Panc1 (cell line): ENCODE measurements at places on chromosomes 6 and 20.

DNA sequence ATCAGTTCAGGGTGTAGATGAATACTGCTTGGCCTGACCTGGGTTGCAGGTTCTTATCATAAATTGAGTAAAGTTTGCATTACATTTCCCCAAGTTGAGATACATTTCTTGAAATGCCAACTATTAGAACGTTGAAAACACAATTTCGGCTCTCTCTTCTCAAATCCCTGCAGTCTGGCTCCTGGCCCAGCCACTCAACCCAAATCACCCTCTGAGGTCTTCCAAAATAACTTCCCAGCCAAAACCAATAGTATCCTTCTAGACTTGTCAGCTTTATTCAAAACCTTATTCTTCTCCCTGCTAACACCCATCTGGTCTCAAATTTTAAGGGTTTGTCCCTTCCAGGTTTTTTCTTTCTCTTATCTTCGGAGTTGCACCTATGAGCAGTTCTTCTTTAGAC lies 263.6 kb downstream of the EYA4 start:
- DNase-seq: no peak

DNA sequence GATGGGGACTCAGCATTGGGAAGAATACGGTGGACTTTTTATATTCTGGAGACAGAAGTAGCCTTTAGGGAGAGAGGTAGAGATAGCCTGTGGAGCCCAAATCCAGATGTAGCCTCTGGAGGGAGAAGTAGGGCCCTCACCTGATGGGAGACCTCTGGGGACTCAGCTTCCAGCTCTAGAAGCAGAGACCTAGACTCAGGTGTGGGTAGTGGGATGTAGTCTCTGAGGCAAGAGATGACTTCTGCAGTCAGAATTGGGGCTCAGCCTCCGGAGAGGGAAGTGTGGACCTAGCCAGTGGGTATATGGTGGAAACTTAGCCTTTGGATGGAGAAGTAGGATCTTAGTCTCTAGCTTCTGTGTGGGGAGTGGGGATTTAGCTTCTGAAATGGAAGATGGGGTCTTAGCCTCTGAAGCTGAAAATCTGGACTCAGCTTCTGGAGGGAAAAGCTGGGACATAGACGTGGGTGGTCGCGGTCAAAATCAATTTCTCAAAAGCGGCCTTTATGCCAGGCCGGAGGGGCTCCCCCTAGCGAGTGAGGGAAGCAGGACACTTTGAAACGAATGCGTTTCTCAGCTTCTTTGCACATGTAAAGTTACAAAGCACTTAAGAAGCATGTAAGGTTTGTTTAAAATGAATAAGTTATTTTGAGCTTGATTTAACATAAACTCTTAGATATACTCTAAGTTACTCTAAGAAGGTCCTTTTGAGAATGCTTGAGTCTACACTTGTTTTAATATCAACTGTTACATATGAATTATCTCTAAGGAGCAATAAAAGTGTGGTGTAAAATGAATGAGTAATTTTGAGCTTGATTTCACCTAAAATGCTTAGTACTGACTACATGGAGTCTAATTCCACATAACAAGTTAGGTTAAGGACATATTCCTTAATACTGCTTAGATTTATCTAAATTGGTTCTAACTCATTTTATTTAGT lies 12.9 kb upstream of the ZNF343 start:
- no peak for DNase-seq

- DNase-seq: no peak
These were observed 365.9 kb downstream of the RNF144B start for GRCh38 chr6:18753076-18753475.

- DNase-seq: no peak
These were observed 244.8 kb upstream of the UFL1 start for GRCh38 chr6:96276856-96277255.

DNA sequence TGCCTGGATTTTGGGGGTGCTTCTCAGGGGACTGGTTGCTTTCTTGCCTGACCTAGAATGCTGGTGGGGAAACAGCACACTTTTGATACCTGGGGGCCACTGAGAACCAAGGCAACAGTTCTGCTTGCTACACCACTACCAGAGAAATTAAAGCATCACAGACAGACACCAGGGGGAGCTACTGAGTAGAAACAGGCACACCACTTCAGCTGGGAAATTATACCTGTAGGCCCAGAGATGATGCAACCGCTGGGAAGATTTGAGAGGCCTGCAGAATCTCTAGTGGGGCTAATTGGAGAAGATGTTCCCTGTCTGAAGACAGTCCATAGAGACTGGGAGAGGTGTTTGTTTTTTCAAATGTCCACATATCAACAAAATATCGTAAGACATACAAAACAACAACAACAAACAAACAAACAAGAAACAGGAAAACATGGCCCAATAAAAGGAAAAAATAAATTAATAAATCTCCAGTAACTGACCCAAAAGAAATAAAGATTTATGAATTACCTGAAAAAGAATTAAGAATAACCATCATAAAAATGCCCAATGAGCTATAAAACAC lies 129.4 kb upstream of the RIN2 start:
- DNase-seq: peak; percentile 43

GRCh38 chr6:42778122-42778521 lies 3.7 kb upstream of the BICRAL start:
- DNase-seq: no peak

GRCh38 chr6:47722194-47722593 lies 23.8 kb downstream of the ADGRF4 start:
- no peak for DNase-seq

DNA sequence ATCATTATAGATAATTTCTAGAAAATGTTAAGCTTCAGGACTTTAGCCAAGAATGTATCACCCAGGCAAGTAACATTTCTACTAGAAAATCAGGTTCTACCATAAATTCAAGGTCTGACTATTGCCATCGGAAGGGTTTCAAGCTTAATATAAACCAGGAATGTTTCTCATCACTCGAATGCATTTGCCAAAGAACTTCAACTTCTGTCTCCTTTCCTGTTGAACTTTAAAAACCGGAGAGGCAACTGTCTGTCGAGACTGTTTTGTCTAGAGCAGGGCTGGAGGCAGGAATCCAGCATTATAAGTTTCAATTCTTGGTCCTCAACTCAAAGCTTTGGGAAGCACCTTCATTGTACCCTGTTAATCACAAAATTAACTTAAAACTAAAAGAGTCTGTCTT lies 264.7 kb downstream of the ZNF217 start:
- no peak for DNase-seq

- DNase-seq: no peak
These were observed 75.2 kb upstream of the IYD start for GRCh38 chr6:150293423-150294173.

- DNase-seq: no peak
These were observed 82.5 kb downstream of the EDN3 start for GRCh38 chr20:59382907-59383306.

DNA sequence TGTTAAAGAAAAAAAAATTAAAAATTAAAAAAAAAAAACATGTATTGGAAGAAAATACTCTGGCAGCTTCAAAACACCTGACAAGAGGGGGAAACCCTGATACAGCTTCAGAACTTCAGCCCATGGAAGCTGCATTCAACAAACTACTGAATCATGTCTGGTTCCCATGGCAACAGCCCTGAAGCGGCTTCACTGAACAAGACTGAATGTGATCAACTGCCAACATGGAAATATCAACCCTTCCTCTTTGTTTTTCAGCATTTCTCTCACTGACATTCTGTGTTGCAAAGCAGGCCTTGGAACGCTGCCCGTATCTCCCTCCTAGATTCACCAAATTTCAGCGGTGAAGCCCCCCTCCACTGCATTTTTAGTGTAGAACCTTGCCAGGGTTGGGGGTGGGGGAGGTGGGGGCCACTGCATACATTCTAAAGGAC lies 91.3 kb upstream of the SHLD1 start:
- no peak for DNase-seq

DNA sequence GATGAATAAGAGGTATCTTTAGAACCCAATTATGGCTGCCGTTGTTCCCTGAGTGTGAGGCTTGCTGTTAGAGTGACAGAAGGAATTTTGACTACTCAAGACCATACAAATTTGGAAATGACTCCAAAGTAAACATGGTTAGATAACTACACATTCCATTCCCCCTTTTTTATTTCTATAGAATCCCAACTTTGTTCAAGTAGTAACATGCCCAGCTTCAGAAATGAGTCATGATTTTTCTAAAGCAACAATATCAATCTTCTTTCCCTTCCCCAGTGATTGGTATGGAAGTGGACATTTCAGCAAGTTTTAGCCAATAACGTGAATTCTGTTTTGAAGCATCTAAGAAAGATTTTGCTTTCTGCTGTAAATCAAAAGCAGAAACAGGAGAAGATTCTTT lies 37.8 kb downstream of the HCRTR2 start:
- no peak for DNase-seq

DNA sequence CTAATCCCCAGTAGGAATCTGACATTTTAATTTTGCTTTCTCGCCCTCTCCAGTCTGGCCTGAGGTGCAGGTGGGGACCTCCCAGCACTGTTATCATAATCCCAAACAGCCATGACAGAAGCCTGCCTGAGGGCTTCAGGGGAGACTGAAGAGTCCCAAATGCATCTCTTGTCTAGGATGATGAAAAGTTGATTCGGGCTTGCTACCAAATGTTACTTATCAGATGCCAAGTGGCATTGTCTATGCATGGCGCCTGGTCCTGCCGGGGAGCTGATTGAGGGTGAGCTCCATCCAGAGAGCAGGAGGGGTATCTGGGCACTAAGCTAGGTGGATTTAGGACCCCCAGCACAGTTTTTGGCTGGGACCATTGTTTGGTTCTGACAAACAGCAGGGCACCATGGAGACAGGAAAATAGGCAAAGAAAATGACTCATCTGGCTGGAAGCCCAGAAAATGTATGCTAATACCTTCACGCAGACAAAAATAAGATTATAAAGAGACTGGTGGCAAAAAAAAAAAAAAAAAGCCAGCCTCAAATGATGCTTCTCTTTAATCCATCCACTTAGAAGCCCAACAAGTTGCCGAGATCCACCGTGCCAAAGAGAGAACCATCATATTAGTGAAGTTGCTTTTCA lies 513.7 kb upstream of the SULF2 start:
- peak; percentile 22 for DNase-seq

- DNase-seq: no peak
These were observed 31.3 kb downstream of the C20orf203 start for GRCh38 chr20:32642257-32643046.

DNA sequence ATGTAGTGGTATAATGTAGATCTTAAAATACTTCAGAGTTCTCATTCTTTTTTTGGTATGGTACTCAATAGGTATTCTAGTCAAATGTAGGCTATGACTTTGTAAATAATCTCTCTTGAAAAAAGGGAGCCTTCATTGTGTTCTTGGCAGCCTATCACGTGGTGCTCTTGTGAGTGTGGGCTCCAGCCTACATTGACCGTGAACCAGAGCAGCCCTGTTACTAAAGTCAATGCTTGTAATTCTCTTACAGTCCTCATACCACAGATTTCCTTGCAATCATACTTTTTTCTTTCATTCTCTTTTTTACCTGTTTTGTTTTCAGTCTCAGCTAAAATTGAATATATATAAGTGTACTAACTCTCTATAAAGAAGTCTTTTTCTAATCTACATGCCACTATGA lies 31.1 kb downstream of the ARID1B start:
- no peak for DNase-seq

GRCh38 chr6:80676386-80676785 lies 569.9 kb downstream of the BCKDHB start:
- no peak for DNase-seq

DNA sequence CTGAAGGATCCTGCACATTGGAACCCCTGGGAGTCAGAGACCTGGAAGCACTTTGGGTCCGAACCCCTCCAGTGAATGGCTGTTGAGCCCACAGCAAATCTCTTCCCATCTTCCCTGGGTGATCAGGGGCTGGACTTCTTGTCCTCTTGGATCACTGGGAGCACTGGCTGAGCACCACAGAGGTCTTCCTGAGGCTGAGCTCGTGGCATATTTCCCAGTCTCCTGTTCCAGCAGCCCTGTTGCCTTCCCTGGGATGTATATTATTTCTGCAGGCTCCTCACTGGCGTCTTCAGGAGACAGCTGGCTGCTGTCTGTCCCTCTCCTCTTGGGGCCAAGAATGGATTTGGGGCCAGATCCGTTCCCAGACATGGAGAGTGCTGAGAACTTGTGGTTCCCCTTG lies 43.4 kb downstream of the PTK7 start:
- DNase-seq: no peak

GRCh38 chr6:159127701-159128100 lies 41.5 kb upstream of the FNDC1 start:
- no peak for DNase-seq

- DNase-seq: no peak
These were observed 261.0 kb upstream of the THEMIS start for GRCh38 chr6:128161839-128162238.

GRCh38 chr6:17305219-17306001 lies 24.2 kb downstream of the RBM24 start:
- no peak for DNase-seq

GRCh38 chr6:78484198-78485064 lies 382.9 kb upstream of the IRAK1BP1 start:
- no peak for DNase-seq

DNA sequence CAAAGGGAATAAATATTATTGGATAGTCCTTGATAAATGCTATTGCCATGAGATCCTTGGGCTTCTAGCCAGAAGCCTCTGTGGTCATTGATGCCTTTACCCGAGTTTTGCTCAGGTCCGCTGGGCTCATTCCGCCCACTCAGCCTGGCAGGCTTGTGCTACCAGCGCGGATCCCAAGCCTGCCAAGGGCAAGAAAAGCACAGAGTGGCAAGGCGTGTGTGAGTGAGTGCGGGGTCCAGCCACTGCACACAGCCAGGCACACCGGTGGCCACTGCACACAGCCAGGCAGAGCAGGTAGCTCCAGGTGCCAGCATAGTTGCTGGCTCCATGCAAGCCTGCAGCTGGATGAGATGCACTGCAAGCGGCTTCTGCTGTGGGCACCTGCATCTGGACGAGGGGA lies 38.7 kb downstream of the STK38 start:
- DNase-seq: no peak

DNA sequence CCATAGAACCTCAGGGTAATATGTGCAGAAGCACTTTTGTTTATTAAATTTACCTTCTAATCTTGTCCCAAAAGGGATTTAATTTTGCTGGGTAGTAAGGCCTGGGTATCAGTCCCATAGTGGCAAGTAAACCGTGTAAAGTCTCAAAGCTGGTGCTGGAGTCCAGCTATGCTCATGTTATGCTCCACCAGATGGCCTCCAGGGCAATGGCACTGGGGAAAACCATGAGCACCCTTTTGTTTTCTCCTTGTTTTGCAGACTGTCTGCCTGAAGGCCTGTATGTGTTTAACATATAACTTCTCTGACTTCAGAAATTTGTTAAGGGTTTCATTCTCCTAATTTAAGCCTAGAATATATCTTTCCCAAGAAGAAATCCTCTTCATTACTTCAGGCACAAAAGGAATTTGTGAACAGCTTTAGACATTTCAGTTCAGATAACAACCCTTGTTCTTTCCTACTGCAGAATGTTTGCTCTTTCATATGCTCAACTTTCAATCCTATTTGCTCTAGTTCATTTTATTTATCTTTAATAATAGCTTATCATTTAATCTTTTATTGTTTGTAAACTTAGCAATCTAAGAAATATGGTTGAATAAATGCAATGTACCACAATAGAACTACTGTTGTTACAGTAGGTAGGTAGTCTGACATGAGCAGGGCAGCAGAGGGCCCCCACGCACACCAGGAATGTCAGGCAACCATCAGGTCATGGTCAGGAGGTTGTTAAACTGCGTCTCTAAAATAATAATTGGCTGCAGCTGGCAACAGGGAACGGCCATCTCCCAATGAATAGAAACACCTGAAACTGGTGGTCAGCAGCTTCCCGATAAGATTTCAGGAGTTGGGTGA lies 162.8 kb downstream of the TENT5A start:
- DNase-seq: no peak
